HuH-7.5 (cell line): ENCODE measurements at places on chromosomes 2 and 18.
A peak's percentile ranks its signal among the peaks of the same experiment; 100 is the strongest.

DNA sequence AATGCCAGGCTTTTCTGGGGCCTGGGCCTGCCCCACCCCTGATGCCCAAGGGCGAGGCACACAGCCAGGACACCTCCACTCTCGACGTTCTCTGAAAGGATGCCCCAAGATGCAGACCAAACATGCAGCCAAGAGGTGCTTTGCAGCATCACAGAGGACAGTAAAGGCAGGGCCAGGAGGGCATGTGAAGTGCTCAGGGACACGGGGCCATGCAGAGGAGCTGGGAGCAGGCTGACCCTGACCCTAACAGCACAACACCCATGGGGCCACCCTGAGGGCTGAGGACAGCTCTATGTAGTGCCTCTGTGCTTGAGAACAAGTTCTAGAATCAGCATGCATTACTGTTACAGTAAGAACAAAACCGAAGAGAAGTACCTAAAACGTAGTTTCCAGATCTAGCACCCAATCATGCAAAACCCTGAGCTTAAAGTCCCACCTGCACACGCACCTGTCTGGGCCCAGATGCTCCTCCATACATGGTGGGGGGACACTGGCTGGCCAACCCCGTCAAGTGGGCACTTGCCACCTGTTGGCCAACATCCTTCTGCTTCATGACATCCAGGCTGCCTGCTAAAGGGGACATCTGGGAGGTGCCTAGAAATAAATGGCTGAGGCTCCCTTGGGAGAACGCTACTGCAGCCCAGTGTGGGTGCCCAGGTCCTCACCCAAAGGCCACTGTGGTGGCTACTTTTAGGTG, 15.4 kb downstream of the HS6ST1 start:
- no peak for DNase-seq

DNA sequence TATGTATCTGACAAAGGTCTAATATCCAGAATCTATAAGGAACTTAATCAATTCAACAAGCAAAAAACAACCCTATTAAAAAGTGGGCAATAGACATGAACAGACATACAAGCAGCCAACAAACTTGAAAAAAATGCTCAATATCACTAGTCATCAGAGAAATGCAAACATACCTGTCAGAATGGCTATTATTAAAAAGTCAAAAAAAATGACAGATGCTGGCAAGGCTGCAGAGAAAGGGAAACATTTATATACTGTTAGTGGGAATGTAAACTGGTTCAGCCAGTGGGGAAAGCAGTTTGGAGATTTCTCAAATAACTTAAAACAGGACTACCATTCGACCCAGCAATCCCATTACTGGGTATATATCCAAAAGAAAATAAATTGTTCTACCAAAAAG, 21.6 kb downstream of the SESTD1 start:
- DNase-seq: no peak

DNA sequence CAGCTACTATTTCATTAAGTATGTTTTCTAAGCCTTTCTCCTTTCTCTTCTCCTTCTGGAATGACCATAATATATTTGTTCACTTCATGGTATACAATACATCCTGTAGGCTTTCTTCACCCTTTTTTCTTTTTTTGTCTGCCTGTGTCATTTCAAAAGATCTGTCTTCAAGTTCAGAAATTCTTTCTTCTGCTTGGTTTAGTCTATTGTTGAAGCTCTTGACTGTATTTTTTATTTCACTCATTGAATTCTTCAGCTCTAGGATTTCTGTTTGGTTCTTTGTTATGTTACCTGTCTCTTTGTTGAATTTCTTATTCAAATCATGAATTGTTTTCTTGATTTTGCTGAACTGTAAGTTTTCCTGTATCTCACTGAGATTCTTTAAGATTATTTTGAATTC, 109.9 kb downstream of the TMEM131 start:
- DNase-seq: no peak

GRCh38 chr2:165660361-165660760, 133.7 kb downstream of the GALNT3 start:
- DNase-seq: no peak

DNA sequence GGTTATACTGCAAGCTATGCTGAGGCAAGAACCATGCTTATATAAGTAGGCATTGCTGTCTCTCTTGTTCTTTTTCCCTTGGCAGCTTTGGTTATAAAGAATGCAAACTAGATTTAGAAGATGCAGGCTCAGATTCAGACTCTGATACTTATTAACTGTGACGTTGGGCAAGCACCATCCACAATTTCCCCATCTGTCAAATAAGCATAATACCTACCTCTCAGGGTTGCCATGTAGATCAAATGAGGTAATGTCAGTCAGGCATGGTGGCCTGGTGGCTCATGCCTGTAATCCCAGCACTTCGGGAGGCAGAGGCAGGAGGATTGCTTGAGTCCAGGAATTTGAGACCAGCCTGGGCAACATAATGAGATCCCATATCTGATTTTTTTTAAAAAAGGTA, 21.7 kb downstream of the ITGAV start:
- no peak for DNase-seq

- DNase-seq: no peak
These were observed 412.9 kb upstream of the SALL3 start for GRCh38 chr18:78566720-78567119.

DNA sequence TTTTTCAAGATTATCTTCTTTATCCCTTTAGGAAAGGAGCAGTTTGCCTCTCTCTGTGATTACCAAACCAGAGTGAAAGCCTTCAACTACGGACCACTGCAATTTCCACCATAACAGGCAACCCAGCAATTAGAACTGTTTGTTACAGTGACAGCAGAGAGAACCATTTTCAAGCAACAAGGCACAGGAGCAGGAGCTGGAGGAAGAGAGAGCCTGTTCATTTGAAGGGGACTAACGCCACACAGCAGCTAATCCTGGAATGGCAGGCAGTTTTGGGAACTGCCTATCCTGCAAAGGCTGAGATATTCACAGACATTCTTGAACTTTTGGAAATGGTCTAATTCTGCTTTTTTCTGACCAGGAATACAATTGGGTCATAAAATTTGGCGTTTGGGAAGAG, 1541.9 kb upstream of the PIK3C3 start:
- DNase-seq: no peak

DNA sequence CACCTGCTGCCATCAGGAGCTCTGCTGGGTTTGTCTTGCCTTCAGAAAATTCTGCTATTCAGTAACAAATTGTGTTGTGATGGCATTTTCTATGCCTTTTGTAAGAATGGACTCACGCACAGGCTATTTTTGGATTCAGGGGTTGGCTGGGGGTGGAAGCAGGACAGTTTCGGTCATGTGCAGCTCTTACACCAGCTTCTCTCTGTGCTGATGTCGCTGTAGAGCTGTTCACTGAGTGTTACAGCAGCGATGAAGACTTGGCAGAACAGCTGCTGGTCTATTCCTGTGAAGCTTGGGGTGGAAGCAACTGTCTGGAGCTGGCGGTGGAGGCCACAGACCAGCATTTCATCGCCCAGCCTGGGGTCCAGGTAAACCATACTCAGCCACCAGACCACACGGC, 49.2 kb downstream of the TRPM8 start:
- DNase-seq: no peak

DNA sequence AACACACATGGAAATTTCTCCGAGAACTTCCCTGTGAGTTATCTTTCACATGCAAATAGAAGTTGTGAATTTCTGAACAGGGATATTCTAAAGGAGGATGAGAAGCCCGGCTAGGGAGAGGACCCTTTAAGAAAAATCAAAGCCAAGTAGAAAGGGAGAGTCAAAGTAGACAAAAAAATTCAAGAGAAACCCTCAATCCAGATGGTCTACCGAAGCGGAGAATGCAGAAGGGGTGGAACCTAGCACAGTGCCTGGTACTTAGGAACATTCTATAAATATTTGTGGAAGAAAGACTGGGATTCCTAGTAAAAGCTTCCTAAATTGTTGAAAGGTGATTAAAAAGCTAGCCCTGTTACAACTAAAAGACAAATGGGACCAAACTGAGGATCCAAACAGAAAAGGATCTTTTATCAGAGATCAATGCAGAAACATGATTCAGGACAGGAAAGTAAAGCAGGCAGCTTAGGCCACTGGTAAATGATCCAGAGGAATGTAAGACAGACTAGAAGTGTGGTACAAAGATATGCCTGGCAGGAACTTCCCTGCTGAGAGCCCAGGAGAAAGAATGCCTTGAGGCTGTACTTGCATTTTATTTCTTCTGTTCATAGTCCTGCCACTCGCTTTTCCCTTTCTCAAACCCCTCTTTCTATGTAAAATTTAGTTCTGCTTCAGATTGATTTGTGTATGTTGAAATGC, 19.5 kb upstream of the GLS start:
- DNase-seq: no peak

DNA sequence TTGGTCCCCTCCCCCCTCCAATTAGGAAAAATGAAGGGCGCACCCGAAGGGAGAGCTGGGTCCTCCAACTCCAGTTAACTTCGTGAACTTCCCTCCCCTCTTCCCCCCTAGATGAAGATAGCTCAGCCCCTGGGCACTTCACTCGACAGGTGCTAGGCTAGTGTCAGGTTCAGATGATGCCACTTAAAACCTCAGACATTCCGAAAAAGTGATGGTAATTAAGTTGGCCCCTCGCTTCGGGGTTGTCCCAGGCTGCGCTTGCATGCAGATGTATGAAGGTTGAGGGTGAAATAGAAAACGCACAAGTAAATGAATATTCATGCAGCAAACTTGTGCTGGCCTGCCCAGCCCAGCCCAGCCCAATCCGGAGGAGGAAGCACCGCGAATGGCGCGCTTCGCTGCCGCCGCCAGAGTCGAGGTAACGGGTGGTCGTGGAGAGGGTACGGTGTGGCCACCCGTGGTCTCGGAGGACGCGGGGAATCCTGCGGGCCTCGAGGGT, 3.0 kb upstream of the GBX2 start:
- peak; percentile 20 for DNase-seq

DNA sequence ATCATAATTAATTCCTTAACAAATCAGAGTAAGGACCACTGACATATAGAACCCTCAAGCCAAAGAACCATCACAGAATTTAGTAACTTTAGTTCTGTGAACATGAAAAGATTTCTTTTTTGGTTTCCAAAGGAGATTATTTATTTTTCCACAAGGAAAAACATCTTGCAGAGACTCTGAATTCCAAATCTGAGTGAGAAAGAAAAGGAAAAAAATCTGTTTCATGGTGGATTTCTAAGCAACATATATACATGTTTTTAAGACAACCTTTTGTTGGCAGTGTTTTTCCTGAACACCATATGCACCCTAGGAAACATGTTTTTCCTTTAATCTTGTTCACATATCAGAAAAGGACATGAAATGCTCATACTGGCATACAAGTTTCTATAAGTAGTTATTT, 149.8 kb downstream of the AGPS start:
- no peak for DNase-seq

DNA sequence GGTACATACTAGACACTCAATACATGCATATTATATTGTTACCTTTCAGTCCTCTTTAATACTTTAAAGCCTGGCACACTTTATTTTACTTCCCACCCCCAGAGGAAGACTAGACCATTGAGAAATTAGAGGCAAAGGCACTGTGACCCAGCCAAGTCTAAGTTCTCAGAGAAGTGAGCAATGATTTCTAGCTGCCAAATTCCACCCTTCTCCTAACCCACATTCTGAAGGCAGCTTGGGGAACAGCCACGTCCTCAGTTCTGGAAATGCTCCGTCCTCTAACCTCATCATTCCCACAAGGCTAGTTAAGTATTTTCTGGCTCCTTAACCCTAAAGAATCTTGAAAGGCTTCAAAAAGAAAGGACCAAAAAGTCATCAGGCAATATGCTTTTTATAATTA, 86.6 kb downstream of the COL5A2 start:
- no peak for DNase-seq

GRCh38 chr18:7737550-7737949, 170.4 kb downstream of the PTPRM start:
- DNase-seq: no peak

- DNase-seq: no peak
These were observed 466.4 kb upstream of the CWC22 start for GRCh38 chr2:180473456-180473855.

GRCh38 chr2:80022018-80022417, 282.5 kb downstream of the LRRTM1 start:
- DNase-seq: no peak
